ENCODE measurements at places on chromosomes 1 and 21.

- no peaks in the 10 kb centered on the region for H3K36me3 ChIP-seq
- H3K4me1 ChIP-seq, result no peaks in the 10 kb centered on the region
- H3K27ac ChIP-seq, result no peak overlapping the region
- no peak overlapping the region for H3K4me3 ChIP-seq
- no peaks in the 10 kb centered on the region for H3K27me3 ChIP-seq
- DNase-seq, result no peak
Measured at GRCh38 chr1:50724626-50725286, 235.3 kb downstream of the FAF1 start.

GRCh38 chr1:41021526-41022308, at the start of gene SLFNL1:
Gene SLFNL1, minus strand, starts transcription at chr1:41021725. Its CDS starts 1,065 bp downstream, at chr1:41020660.
- no peak within 1 kb of the TSS for H3K27ac ChIP-seq
- no peak for DNase-seq
- H3K36me3 ChIP-seq, result no peaks in the 10 kb centered on the region
- H3K27me3 ChIP-seq, result no peaks in the 10 kb centered on the region
- no peaks in the 10 kb centered on the region for H3K4me1 ChIP-seq

DNA sequence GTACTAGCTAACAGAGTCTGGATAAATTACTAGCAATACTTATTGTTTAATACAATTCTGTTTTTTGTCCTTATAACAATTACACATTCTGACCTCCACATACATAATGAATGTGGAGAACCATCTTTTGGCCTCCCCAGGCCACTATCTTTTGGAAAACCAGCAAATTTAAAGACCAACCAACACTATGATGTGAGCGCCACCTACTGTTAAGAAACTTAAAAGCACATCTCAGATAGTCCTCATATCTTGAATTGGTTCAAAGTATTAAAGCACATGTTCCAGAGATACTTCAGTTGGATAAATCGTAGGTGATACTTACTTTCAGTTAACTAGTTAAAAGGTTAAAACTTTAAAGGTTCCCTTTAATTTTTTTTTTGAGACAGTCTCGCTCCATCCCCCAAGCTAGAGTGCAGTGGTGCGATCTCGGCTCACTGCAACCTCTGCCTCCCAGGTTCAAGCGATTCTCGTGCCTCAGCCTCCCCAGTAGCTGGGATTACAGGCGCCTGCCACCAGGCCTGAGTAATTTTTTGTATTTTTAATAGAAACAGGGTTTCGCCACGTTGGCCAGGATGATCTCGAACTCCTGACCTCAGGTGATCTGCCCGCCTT, 29.3 kb upstream of the USP1 start:
- H3K4me3 ChIP-seq, result no peak overlapping the region
- H3K27me3 ChIP-seq, result no peaks in the 10 kb centered on the region
- peak; percentile 68 for DNase-seq
- H3K27ac ChIP-seq, result no peak overlapping the region
- H3K36me3 ChIP-seq, result no peaks in the 10 kb centered on the region

DNA sequence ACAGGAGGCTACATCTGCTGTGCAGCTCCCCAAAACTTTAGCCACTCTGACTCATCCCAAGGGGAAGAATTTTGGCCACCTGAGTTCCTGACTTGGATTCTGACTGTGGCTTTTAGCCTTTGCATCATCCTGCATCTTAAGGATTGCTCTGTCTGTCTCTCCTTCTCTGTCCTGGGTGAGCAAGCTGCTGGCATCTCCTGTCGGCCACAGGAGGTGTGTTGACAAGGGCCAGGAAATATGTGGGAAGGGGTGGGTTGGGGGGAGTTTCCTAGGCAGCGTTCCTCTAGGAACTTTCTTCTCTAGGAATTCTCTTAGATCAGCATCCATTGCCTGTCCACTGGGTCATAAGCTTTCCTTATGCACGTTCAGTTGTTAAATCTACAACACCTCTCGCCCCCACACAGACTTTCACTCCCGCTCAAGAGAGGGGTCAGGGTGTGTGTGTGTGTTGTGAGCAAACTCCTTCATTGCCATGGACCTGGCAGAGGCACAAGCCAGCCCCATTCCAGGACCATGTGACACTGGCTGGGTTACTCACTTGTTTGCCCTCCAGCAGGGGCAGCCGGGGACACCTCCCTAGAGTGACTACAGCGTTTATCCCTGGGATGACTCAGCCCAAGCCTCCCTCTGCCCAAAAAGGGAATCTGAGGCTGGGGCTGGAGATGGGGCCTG, 145.0 kb upstream of the DUSP10 start:
- no peaks in the 10 kb centered on the region for H3K36me3 ChIP-seq
- peak; percentile 97 for DNase-seq
- H3K27me3 ChIP-seq, result no peaks in the 10 kb centered on the region
- H3K27ac ChIP-seq, result peak overlapping the region; percentile 72
- peak overlapping the region; percentile 38 for H3K4me3 ChIP-seq
- H3K4me1 ChIP-seq, result peaks cover 28% of the 10 kb centered on the region

- H3K27me3 ChIP-seq, result no peaks in the 10 kb centered on the region
- H3K27ac ChIP-seq, result no peak overlapping the region
- no peak overlapping the region for H3K4me3 ChIP-seq
- peaks cover 18% of the 10 kb centered on the region for H3K4me1 ChIP-seq
Measured at GRCh38 chr1:15755646-15756040, 3.0 kb upstream of the FBLIM1 start.

DNA sequence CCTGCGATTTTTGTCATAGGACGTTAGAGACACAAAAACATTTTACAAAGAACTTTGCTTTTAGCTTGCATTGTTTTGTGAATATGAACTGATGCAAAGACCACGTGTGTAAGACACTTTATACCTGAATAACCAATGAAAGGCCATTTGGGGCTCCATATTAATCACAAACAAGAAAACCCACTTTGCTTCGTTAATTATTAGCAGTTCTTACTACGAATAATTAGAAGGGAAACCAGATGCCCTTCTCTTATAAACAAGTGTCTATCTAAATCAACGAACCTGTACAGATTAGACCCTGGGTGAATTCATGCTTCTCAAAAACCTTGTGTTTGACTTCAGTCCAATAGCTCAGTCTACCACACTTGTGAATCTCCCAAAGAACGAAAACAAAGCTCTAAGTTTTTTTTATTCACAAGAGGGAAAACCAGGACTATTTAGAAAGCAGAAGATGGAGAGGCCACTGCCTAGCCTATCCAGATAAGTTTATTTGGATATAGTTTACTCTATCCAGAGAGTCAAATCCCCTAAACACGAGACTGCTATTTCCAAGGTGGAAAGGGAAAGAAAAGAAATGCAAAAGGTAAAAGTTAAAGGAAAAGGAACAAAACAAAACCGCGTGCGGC, 897 bp downstream of the CYYR1 start:
- H3K27me3 ChIP-seq, result peaks cover 34% of the 10 kb centered on the region
- no peak for DNase-seq
- peak overlapping the region; percentile 57 for H3K4me3 ChIP-seq

GRCh38 chr1:109927911-109928321, 17.3 kb downstream of the CSF1 start:
- no peak overlapping the region for H3K4me3 ChIP-seq
- H3K27me3 ChIP-seq, result no peaks in the 10 kb centered on the region
- H3K4me1 ChIP-seq, result peaks cover 11% of the 10 kb centered on the region
- peaks cover 39% of the 10 kb centered on the region for H3K36me3 ChIP-seq
- H3K27ac ChIP-seq, result peak overlapping the region; percentile 32
- DNase-seq, result peak; percentile 37
